ENCODE measurements at places on chromosomes 3 and 15.

DNA sequence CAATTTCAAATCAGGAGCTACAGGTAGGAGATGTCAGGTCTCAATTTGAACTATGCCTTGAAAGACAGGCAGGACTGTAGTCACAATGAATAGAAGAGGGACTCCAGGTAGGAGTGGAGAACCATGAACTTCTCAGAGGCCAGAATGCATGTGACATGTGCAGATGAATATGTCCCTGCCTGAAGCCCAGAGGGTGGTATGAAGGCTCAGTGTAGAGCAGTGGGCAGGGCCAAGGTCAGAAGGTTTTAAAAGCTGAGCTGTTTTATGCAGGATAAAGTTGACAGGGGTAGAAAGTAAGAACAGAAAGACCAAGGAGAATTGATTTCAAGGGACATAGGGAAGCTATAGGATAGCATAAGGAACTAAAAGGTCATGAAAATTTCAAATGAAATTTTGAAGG, 30.8 kb downstream of the CLK3 start:
- no peak for DNase-seq

GRCh38 chr15:44775953-44776352, 39.6 kb downstream of the TRIM69 start:
- no peak for DNase-seq

- DNase-seq: no peak
These were observed 251.5 kb downstream of the CLSTN2 start for GRCh38 chr3:140186421-140186920.

DNA sequence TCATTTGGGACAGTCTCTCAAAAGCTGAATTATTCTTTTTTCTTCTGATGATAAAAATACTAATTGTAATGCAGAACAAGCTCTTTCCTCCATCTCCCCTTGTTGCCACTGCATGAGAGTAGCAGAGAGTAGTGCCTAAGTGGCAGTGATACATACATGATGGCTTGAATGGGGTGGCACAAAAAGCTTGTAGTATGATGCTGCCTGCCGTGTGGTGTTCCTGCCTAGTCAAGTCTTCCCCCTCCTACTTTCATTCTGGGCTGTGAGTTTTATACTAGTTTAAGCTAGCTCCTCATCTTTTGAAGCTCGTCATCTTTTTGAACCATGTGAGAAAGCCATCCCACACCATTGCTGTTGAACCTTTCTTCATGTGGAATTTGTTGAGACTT, 230.5 kb downstream of the NFKBIZ start:
- no peak for DNase-seq

DNA sequence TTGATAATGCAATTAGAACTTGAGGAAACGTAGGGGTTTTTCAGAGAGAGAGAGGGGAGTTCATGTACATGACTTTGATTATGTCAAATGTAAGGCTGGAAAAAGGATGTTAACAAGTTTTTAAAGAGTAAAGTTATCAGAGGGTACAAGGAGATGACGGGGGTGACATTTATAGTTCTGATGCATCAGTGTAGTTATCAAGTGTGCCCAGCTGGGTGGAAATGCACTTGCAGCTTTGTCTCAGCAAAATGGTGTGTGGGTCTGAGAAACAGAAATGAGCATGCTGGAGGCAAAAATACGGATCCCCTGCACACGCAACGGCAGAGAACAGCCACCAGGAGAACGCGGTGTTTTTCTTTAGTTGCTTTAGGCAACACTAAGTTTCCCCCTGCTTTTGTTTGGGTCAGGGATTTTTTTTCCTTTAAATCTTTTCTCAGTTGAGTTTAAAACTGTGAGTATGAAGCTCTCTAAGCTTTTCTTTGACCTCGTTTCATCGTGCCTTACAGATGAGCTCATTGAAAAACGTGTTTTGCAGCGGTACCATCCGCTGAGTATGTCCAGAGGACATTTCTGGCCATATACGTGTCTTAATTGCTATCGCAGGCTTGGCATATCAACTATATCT, 205.4 kb downstream of the PDZRN3 start:
- no peak for DNase-seq

DNA sequence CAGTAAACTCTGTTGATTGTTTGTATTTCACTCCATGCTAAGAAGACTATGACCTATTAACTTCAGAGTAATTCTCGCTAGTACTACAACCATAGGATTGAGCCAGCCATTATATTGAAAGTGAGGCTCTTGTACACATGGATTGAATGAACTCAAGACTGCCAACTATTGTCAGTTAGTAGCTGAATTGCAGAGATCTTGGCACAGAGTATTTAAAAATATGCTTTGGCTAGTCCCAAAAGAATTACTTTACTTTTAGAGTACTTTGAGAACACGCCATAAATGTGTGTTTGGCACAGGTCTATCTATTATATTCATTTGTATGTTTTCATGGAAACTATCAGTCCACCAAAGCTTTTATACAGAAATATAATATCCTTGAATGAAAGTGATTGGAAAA, 226.7 kb upstream of the DCBLD2 start:
- DNase-seq: no peak

DNA sequence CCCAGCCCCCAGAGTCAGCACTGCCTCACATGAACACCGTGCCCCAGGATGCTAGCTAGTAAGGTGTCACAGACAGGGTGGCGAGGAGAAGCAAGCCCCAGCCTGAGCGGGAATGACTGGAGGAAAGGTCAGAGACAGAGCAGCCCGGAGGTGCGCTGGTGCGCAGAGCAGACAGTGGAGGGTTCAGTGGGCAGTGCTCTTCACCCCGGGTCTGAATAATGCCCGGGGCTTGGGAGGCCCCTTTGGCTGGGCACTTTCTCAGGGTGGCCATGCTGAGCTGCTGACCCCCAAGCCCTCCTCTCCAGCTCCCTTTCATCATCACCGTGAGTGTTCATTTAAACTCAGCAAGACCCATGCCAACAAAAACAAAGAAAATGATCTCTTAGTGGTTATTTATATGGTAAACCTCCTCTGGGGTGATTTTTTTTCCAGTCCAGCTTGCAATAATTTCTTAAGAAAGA, 110.8 kb downstream of the VGLL4 start:
- no peak for DNase-seq

- no peak for DNase-seq
These were observed 127.3 kb upstream of the MRPL3 start for GRCh38 chr3:131630097-131630496.

- DNase-seq: no peak
These were observed 17.3 kb downstream of the IGSF10 start for GRCh38 chr3:151443583-151443982.

DNA sequence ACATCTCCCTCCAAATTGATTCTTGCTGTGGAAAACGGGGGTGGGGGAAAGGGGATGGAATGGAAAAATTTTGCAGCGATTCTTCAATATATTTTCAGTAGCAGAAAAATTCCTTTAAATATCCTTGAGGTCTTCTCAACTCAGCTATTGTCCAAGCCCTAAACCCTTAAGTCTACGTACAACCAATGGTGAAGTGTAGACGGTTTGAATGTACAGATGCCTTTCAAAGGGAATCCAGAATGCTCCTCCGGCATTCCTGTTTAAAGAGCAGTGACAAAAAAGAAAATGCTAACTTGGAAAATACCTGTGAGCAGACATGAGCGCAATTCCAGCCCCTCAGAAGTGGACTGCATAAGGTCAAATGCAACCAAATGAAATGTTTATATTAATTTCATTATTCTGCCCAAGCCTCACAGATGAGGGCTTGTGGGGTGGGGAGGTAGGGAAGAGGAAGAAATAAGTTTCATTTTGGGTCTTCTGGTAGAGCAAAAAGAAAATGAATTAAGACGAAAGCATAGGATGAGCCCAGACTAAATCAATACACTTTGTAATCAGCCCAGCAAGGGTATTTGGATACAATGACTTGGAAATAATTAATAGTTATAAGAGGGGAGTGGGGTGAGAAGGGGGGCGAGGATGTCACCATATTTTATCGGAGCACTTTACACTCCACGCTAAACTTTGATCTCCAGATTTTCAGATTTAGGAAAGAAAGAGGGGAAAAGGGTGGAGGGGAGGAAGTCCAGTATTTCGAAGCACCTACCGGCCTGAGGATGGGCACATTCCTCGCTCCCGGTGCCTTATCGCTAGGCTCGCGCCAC, 2.7 kb downstream of the FOXP1 start:
- no peak for DNase-seq

- no peak for DNase-seq
These were observed 33.0 kb upstream of the DCP1A start for GRCh38 chr3:53380306-53380705.

DNA sequence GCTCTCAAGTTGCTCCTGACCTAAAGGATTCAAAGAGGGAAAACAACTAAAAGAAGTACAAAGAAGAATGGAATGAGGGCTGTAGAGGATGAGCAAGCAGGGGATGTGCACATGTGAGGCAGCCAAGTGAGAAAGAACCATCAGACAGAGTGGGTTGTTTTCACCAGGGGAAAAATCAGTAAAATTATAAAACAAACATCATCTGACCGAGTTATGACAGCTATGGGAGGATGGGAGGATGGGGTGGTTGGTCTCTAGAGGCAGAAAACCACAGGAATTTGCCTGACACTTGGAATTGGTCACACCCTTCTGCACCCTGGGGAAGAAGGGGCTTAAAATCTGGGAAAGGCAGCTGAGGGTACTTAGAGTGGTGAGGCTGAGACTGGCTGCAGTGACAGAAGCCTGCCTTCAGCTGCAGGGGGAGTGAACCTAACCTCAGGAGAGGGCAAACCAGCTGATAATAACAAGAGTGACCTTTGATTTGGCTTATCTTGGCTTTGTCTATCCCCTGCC, 10.1 kb downstream of the ARHGAP31 start:
- DNase-seq: no peak

DNA sequence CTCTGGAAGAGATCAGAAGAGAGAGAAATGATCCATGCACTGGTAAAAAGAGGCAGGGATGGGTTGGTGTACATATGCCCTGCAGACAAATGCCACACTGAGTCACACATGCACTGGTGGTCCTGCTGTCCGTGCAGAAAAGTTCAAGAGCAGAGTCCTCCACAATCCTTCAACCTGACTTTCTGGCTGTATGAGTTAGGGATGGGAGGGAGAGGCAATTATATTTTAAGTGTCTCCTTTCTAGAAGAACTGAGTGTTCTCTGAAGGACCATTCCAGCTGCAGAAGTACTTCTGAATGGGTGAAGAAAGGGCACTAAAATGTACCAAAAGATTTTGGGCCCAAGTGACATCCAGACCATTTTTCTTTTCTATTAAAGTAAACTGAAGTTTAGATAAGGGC, 26.4 kb downstream of the TMEM39A start:
- DNase-seq: no peak

DNA sequence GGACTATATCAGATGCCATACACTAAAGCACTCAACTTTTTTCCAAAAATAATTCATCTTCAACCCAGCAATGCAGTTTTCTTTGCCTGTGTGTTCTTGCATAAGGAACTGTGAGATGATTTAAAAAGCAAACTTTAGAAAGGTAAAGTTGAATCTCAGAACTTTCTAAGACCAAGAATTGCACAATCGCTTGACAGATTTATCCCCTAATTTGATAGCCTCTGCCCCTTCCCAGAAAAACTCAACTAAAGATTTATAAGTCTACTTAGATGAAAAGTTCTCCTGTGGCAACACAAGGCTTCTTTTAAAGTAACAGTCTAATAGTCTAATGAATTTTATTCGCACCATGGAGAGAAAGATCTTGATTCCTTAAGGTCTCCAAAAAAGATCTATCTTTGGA, 259.3 kb downstream of the MAGI1 start:
- no peak for DNase-seq

DNA sequence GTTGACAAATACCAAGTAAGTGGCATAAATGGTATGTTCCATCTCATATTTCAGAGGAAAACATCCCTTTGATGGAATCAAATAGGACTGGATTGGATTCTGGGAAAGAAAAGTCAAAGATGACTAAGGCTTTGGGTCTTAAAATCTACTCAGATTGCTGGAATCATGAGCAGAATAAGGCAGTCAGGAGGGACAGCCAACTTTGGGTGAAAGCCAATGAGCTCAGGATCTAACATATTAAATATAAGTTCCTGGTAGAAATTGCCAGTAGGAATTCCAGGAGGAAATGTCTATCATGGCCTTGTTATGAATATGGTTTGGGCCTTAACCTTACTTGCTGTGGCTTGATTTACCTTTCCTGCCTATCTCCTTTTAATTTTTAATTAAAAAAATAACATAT, 55.3 kb downstream of the ISL2 start:
- no peak for DNase-seq

GRCh38 chr3:173221010-173221409, 80.0 kb upstream of the SPATA16 start:
- DNase-seq: no peak

DNA sequence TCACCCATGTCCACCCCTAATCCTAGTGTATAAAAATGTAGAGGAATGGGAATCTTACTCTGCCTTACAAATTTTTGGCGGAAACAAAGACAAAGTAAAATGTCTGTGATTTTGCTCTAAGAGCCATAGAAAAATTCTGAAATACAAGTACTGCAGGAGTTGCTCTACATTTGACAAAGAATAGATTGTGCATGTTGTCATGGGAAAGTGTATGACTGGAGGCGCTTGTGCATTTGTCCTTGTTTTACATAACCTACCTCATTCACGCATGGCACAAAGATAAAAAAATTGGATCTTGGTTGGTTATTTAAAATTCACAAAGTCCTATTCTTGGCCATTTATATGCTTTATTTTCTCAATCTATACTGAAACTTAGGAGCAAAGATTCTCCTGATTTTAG, 2.0 kb upstream of the TUSC7 start:
- DNase-seq: no peak

All from activated naive CD4-positive, alpha-beta T cell treated with anti-CD3 and anti-CD28 coated beads, Interleukin-2, amount 50 U/mL, for 72 hours (primary cell).